ENCODE measurements at places on chromosomes 3 and 15.
A peak's percentile ranks its signal among the peaks of the same experiment; 100 is the strongest.

DNA sequence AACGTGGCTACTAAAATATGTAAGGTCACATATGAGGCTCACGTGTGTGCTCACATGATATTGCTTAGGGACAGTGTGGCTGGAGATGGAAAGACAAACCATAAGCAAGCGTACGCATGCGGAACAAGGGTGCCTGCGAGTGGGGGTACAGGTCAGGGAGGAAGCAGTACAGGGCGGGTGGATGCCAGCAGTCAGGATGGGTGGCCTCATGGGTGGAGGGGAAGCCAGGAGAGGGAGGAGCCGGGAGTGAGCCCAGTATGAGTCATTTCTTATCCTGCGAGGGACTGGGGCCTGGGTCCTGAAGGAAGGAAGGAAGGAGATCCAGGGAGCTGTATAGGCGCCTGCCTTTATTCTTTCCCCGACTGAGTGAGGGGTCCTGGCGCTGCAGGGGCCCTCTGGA, 42.0 kb upstream of the CGNL1 start:
- DNase-seq, result no peak

- DNase-seq, result no peak
These were observed 68.6 kb downstream of the ST6GAL1 start for GRCh38 chr3:186998937-186999368.

DNA sequence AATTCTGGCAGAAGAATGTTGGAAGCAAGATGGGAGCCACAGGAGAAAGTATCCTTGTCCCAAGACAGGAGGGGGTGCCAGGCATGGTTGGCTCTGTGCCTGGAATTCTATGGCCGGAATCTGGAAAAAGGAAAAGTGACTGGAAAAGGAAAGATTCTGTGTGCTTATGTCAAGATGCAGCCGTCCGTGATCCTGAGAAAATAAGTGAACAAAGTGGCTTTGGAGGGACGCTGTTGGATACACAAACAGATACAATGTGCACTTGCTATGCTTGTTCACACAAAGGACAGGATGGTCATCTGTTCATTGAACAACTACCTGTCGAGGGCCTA, 28.5 kb upstream of the MUC20 start:
- DNase-seq, result no peak

DNA sequence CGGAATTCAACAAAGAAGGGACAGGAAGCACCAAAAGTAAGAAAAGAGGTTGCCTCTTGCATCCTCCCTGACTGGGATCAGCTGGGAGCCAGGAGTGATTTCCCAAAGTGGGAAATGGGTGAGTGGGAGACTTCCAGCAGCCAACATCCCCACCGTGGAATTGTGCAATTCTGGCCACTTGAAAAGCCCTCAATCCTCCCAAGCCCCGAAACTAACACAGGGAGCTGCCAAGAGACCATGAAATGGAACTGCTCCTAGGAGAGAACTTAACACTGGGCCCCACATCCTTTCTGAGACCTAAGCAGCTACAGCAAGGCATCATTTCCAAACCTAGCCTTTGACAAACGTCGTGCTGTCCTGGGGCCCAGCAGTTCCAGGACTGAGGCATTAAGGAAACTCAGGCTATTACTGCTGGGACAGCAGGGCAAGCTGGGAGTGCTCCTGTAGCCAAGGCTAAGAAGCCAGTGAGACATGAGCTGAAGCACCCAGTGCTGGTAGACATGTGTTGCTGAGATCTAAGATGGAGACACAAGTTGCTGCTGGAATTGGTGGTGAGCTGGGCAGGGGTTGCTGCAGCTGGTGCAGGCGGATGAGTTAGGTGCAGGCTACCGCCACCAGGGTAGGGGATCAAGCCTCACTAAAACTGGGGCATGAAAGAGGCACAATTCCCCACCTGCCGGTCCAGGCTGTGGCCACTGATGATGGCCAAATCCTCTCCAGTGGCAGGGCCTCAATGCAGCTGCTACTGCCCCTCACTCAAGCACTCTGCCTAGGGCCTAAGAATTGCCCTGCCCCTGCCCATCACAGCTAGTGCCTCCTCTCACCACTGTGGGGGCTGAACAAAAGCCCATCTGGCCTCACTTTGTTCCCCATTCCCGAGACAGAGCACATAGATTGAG, 43.9 kb downstream of the ALDH1A2 start:
- DNase-seq, result no peak

GRCh38 chr3:124084022-124084881, 92.3 kb upstream of the ROPN1 start:
- peak; percentile 55 for DNase-seq

DNA sequence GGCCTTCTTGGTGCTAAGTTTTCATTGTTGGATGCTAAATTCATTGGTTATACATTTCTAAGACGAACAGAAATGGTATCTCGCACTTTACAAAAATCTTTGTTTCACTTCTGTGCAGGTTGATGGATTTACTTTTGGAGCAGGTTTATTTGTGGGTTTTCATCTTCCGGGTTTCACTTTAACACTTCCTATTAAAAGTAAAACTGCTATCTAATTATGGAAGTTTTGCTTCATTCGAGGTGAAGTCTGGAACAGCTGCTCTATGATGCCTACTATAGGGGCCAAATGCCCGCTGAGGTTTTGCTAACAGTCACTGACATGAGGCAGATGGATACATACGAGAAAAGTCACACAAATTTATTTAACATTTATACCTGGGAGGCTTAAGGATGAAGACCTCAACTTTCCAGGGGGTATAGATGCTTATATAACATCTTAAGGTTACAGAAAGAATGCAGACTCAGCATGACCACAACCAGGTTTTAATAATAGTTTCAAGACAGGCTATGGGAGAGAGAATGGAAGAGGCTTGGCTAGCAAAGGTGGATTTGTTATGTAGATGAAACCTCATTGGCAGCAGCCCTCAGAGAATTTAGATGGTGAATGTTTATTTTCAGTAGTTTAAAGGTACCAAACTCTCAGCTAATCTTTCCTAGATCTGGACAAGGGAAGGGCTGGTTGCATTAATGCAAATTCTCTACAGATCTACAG, 54.2 kb downstream of the OSTN start:
- DNase-seq, result no peak

GRCh38 chr15:74208496-74208895, 5.9 kb upstream of the STRA6 start:
- DNase-seq, result no peak

DNA sequence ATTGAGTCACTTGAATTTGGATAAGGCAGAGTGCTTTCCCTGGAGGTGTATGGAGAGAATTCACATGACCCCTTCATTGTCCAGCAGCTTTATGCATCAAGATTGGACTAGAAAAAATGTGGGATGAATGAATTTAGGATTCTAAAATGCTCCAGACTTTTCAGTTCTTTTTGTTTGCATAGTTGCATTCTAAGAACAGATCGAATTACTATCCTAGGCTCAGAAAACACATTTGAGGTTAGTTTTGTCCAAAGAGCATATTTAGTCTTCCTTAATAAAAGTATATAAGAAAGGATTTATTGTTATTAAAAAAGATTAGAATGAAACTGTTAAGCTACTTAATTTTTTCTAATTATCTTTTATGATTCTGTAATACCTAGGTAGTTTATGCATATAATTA, 127.4 kb downstream of the UBE2E2 start:
- no peak for DNase-seq

GRCh38 chr15:89192766-89193165, 28.6 kb downstream of the RLBP1 start:
- no peak for DNase-seq

GRCh38 chr3:183264268-183264667, 11.2 kb downstream of the B3GNT5 start:
- DNase-seq, result no peak

DNA sequence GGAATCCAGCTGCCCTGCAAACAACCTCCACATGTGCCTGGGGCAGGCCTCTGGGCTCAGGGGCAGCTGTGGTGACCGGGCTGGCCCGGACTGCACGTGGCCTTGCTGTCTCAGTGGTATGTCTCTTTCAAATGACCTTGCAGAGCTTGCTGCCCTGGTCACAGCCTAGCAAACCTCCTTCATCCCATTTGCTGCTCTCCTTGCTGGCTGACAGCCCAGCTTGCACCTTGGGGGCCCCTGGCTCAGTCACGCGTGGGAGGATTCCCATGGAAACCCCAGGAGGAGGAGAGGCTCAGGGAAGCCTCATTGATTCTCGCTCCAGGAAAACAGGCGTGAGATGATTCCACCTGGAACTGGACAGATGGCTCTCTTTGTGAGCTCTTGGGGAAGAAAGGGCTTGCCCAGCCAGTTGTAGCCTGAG, 5.6 kb downstream of the SPSB4 start:
- peak; percentile 32 for DNase-seq

DNA sequence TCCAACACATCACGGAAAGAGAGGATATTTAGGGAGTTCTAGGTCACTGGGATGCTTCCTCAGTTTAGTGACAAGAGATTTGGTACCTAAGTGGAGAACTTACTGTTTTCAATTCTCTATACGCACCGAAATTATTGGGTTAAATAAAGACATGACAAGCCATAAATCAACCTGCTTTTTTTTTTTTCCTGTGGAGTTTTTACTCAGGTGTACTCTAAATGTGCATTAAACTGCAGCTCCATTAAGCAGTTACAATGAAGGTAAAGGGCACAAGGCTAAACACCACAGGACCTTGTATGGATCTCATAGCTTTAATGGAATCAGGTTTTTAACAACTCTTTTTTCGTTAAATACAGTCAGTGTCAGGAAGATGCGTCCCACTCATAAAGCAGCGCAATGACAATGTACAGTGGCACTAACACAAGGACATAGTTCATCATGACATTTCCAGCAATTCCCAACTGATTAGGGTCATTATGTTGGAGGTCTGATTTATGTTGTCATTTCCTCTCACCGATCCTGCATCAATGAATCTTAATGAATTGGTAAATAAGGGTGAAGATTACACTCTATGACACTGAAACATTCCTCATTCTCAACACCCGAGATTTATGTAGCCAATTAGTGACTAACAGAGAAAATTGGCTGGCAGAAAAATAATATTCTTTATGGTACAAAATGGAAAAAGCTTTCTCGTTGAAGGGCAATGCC, 355.2 kb downstream of the FOXP1 start:
- DNase-seq, result no peak

DNA sequence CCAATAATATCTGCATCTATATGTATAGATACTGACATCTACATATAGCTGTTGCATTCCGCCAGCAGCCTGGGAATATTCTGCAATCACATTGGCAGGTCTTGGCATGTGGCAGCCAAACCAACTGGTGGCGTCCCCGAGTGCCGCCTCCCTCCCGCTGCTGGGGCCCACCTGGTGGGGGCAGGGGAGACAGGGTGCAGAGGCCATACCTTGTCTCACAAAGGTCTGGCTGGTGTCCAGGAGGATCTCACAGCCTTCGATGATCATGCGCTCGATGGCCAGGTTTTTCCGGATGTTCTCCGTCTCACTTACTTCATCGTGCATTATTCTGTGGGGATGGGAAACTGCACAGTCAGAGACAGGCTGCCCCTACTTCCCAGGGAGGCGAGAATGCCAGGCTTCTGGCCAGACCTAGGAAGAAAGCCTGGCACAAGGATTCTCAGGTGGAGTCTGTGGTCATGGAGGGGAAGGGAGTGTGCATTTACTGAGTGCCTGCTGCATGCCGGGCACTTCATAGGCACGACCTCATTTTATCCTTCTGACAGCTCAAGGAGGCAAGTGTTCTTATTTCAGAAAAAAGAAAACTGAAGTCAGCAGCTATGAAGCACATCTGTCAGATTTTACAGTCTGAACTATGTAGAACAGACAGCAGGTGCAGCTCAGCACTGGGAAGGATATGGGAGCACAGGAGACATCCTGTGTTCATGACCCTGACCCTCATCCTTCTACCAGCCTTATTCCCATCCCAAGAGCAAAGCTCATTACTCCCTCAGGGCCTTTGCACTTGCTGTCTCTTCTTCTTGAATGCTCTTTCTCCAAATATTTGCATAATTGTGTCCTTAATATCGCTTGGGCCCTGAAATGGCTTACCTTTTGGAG, 62.8 kb downstream of the RASGRF1 start:
- no peak for DNase-seq

- DNase-seq, result no peak
These were observed 13.7 kb upstream of the U2SURP start for GRCh38 chr3:142987707-142988106.

- DNase-seq, result no peak
These were observed 251.5 kb downstream of the SUCLG2 start for GRCh38 chr3:67402873-67403272.

- no peak for DNase-seq
These were observed 103.5 kb downstream of the UBE3A start for GRCh38 chr15:25335279-25335678.

- DNase-seq, result no peak
These were observed 171.3 kb upstream of the FAM3D start for GRCh38 chr3:58837856-58838255.

DNA sequence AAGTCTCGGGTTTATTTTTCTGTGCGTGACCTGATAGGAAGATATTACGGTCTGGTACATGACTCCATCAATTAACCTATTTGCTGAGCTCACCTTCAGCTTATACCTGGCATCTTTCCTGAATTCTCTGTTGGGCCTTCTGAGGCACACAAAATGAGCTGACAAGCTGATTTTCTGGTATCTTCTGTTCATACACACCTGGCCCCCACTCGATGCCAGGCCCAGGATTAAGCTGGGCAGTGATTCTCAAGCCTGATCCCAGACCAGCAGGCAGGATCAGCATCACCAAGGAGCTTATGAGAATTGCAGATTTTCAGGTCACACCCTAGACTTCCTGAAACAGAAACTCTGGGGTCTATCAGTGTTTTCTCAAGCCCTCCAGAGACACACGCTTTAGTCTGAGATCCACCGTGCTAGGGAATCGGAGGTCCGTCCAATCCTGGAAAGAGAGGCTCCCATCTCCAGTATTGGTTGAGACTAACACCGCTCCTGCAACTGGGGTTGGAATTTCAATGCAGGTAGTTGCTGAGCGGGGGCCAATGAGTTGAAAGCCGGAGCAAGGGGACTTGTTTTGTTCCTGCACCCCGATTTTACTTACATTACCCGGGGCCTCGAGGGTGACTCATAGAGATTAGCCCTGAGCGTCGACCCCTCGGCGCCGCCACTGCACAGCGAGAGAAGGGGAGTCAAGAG, 636 bp upstream of the EIF1B start:
- DNase-seq, result no peak

GRCh38 chr15:99429681-99430081, 136.1 kb upstream of the MEF2A start:
- no peak for DNase-seq

- no peak for DNase-seq
These were observed 1.6 kb upstream of the GLCE start for GRCh38 chr15:69158843-69159240.

GRCh38 chr3:123397050-123397590, 51.8 kb downstream of the ADCY5 start:
- no peak for DNase-seq

GRCh38 chr3:146374146-146374545, 95.2 kb downstream of the PLSCR2 start:
- DNase-seq, result no peak

GRCh38 chr3:187567661-187568121, 102.5 kb downstream of the SST start:
- DNase-seq, result no peak
